Renal cortex interstitium (tissue), 15 donors: ENCODE measurements at places on chromosomes 1 and 21. TPM values are rescaled to one million over a fixed set of nuclear protein-coding genes. Genes with fewer than 3 reads are reported as not detected.

GRCh38 chr1:20486457-20487235 is 636 bp upstream of the CAMK2N1 start:
- no peak for DNase-seq

GRCh38 chr1:228494970-228495853 is 8.0 kb downstream of the RNF187 start:
- no peak for DNase-seq

GRCh38 chr1:31380181-31380580 is 7.3 kb upstream of the FABP3 start:
- no peak for DNase-seq

Gene GLRX2
- 13.3 TPM for polyA plus RNA-seq

Gene RORC
- polyA plus RNA-seq: 0.52 TPM

Gene PDZK1IP1
- 34.8 TPM for polyA plus RNA-seq
